ENCODE measurements at places on chromosomes 4 and X.
A peak's percentile ranks its signal among the peaks of the same experiment; 100 is the strongest.

DNA sequence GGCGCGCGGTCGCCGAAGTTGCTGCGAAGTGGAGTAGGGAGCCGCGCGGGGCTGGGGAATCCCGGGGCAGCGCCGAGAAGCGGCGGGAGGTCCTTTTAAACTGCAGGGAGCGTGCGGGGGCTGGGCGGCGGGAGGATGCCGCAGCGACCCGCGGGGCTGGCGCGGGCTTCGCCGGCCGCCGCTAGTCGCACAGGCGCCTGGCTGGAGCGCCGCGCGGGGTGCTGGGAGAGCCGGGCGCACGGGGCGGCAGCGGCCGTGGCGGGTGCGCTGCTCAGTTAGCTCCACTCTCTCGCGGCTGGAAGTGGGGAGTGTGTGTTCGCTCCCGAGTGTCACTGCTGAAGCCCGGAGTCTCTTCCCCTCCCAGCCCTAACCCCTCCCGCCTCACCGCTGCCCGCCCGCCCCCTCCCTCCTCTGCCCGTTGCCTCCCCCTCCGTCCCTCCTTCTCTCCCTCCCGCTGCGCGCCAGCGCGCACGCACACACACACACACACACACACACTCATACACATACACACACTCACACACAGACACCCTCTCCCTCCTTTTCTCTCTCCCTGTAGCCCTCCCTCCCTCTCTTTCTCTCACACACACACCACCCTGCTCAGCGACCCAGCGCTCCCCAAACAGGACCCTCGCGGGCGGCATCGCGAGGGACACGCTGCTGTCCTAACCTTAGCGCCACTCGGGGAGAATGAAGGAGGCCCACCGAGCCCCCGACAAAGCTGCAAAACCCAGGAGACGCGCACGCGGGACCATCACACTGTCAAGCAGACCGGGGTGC lies at the start of gene NDNF:
Gene NDNF (minus strand): TSS at position 312 of the 780 bp plus-strand sequence. CDS start 26,698 bp downstream, outside the sequence.
- no peak for DNase-seq

DNA sequence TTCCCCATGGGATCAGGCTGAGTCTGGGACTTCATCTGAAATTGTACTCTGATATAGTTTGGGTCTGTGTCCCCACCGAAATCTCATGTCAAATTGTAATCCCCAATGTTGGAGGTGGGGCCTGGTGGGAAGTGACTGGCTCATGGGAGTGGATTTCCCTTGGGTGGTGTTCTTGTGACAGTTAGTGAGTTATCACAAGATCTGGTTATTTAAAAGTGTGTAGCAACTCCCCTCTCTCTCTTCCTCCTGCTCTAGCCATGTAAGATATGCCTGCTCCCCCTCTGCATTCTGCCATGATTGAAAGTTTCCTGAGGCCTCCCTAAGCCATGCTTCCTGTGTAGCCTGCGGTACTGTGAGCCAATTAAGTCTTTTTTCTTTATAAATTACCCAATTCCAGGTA lies 61.0 kb downstream of the RASGEF1B start:
- DNase-seq: no peak

GRCh38 chr4:125316401-125316790 lies 1.6 kb downstream of the FAT4 start:
- DNase-seq: no peak

GRCh38 chrX:133918361-133918771 lies 67.0 kb downstream of the GPC3 start:
- DNase-seq: no peak

GRCh38 chr4:56118055-56118454 lies 169.3 kb downstream of the CEP135 start:
- no peak for DNase-seq

GRCh38 chr4:74258963-74259362 lies 49.3 kb upstream of the EPGN start:
- no peak for DNase-seq

GRCh38 chr4:56215901-56216300 lies 171.4 kb downstream of the AASDH start:
- no peak for DNase-seq

DNA sequence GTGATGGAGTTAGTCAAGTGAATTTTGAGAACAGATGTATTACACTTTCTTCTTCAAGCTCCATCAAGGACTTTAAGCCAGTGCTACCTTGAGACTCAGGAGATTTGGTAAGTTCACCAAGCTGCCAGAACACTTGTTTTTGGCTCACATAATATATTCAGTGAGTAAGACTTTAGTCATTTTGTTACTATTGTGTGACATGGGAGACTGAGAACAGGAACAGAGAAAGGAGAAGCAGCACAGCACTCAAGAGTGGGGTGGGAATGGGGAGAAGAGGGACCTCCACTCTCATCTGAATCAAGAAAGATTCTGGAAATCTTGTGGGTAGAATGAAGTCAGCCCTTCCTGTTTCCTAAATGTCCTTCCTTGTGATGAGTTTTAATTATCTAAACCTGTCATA lies 87.3 kb upstream of the TET2 start:
- peak; percentile 90 for DNase-seq

All from GM12878 (cell line).